ENCODE measurements at places on chromosomes 7 and 10.

DNA sequence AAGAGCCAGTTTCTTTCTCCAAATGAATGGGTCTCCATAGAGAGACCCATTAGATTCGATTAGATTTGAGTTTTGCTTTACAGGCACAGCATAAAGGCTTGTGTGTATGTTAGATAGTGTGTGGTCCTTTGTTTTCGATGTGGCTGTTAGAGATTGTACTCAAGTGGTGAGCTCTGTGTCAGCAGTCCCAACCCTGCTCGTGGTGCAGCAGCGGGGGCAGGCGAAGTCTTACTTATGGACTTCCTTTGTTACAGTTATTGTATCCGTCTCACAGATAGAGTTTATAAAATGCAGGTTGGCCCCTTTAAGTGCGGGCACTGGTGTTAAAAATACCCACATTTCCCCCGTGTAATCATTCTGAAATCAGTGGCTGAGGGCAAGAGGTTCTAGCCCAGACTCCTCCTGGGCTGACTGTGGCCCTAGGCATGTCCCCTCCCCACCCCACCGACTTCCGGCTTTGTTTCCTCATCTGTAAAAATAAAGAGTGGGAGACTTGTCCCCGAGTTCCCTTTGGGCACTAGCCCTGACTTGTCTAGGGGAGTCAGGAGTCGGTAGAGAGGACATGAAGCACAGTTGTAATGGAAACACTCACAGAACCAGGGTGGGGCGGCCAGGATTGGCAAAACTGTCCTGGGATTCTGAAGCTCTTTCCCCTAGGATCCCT lies 28.6 kb downstream of the MTURN start:
- DNase-seq = no peak

- DNase-seq = peak; percentile 37
Measured at GRCh38 chr7:130273933-130274255, 7.2 kb downstream of the CPA2 start.

DNA sequence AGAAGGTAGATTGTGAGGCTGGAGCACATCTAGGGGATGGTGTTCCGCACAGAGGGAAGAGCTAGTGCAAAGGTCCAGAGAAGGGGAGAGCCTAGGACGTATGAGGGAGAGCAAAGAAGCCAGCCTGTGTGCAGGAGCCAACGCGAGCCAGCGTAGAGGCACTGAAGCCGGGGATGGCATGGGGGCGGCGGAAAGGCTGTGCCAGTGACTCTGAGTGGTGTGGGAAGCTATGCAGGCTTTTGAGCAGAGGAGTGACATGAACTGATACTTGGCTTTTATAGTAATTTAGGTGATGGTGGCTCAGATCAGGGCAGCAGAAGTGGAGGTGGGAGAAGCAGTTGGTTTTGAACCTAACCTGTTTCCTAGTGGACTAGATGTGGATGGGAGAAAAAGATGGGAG lies 65.8 kb downstream of the ATXN7L1 start:
- DNase-seq = no peak

DNA sequence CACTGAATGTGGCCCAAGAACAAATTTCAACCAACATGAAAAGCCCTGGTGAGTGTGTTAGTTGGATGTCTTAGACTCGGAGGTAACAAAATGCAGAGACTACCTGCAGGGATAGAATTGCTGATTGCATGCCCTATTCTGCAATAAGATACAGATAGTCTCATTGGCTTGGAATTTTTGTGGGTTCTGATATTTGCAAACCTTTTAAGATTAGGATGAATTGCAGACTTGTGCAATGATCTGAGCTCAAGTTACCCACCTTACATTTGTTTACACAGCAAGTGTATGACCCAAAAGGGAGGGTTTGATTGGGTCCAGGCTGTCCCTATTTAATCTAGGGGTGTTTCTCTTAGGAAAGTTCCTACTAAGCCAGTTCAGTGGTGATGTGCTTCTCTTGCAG lies 45.4 kb downstream of the GPR37 start:
- no peak for DNase-seq

DNA sequence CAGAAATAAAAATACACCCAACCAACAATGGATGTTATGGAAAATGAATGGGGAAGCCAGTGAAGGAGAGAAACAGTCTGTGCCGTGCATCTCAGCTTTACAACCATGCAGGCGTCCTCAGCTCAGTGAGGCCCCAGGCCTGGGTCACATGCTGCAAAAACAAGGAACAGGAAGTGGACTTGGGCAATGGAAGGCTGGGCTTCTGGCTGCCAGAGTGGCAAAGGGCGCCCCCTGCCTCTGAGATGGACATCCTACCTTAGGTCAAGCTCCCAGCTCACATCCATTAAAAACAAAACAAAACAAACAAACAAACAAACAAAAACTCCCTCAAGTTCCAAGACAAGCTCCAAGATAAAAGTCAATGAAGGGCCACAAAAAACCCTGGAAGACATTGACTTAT lies 54.7 kb upstream of the AFAP1L2 start:
- peak; percentile 38 for DNase-seq

GRCh38 chr7:3847336-3847735 lies 546.3 kb downstream of the SDK1 start:
- DNase-seq = no peak

GRCh38 chr7:26950889-26951288 lies 86.5 kb upstream of the SKAP2 start:
- DNase-seq = no peak

GRCh38 chr7:139360210-139360947 lies 685 bp downstream of the LUC7L2 start:
- DNase-seq = peak; percentile 96

- DNase-seq = no peak
Measured at GRCh38 chr7:27953361-27953760, 213.4 kb downstream of the TAX1BP1 start.

- DNase-seq = peak; percentile 49
Measured at GRCh38 chr7:118195837-118196474, 12.0 kb downstream of the LSM8 start.

DNA sequence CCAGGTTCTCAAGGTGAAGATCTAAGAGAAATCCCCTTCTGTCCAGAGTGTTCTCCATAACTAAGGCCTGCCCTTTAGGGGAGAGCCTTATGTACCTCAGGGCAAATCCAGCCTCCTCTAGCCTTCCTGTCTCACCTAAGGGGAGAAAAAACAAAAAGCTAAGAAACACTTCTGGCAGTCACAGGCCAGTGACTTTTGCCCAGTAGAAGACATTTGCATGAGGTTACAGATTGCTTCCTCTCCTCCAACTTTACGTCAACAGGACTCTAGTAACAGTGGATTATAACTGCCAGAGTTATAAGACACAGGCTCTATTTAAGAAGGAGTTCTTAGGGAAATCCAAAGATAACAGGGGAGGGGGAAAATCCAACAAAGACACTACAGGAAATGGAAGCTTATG lies 15.9 kb upstream of the FAM241B start:
- DNase-seq = no peak

GRCh38 chr7:19752020-19752419 lies 21.4 kb downstream of the TMEM196 start:
- DNase-seq = no peak

DNA sequence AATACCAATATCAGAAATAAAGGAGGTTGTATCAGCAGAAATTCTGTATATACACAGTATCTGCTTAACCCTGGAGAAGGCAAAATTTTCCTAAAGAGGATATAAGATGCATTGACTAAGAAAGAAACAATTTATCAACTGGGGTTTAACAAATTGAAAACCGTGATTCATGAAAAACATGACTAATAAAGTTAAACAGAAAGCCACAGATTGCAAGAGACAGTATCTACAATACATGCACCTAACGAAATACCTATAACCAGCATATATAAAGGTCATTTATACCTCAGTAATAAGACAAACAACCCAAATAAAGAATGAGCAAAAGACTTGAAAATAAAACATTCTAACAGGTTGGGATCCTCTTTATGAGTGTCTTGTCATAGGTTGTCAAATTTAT lies 101.8 kb downstream of the IQUB start:
- no peak for DNase-seq
